Activated gamma-delta T cell treated with Interleukin-2 at 50 U/mL for 16 hours (primary cell): ENCODE measurements at places on chromosomes 13 and 19.
A peak's percentile ranks its signal among the peaks of the same experiment; 100 is the strongest.

- no peak for DNase-seq
These were observed 14.5 kb upstream of the GJA3 start for GRCh38 chr13:20175406-20175794.

GRCh38 chr13:30319130-30319529 lies 11.8 kb upstream of the KATNAL1 start:
- no peak for DNase-seq

DNA sequence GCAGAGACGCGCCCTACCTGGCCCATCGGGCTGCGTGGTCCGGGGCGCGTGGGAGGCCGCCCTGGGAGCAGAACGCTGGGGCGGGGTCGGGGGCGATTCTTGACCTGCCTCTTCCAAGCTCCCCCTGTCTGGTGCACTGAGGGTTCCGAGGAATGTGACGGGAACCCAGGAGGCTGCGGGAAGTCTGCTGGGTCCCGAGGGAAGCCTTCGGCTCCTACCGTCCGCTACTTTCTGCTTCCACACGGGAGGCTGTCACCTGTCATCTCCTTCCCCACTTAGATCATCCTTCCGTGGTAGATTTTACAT lies 781 bp upstream of the SPRYD7 start:
- no peak for DNase-seq

DNA sequence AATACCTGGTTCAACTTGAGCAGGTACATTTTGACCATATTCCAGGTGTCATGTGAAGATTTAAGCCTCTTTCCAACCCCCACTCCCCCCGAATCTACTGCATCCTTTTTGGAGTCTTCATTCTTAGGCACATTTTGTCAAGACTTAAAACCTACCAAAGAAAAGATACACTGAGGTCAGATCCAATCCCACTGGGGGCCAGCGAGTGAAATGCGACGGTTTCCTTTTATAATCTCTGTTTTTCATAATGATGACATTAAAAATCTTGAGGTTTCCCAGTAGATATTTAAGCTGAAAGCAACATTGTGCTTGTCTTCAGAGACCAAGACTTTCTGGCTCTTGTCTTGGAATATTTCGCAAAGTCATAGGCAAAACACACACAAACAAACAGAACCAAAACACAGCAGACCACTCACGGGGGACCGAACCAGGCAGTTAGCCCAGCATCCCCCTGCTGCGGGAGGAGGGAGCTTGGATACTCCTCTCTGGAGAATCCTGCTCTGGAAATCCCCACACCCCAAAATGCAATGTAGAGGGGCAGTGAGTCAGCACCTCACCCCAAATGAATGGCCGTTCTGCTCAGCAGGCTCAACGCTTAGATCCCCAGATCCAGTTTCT lies 506 bp upstream of the GAS6 start:
- no peak for DNase-seq

GRCh38 chr19:38711726-38712153 lies 32.5 kb downstream of the CAPN12 start:
- no peak for DNase-seq

DNA sequence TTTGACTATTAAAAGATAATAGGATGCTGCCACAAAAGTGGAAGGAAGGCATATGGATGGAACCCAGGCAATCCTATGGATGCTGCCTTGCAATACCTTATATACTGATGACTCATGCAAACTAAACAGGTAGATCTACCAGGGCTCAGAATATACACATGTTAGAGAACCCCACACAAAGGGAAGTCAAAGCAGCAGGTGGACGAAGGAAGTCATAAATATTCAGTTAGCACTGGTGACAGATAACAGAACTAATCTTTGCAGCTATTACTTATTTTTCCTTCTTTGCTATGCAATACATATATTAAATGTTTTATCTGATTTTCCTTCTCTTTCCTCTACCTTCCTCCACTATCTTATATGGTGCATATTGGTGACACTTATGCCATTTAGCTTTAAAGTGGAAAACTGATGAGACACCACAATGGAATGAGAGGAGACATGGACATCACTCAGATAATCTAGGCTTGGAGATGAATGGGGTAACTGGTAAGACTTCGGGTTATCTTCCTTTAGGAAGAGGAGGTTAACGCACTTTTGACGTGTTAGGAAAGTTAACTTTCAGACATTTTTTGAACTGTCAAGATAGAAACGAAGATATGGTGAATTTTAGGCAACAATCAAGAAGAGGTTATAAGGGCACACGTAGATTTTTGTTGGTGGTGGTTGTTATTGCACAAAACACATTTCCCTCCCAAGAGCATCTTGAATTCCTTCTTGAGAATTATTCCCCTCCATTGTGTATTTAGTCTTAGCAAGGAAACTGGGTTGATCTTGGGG lies 39.8 kb upstream of the MBNL2 start:
- DNase-seq, result no peak

DNA sequence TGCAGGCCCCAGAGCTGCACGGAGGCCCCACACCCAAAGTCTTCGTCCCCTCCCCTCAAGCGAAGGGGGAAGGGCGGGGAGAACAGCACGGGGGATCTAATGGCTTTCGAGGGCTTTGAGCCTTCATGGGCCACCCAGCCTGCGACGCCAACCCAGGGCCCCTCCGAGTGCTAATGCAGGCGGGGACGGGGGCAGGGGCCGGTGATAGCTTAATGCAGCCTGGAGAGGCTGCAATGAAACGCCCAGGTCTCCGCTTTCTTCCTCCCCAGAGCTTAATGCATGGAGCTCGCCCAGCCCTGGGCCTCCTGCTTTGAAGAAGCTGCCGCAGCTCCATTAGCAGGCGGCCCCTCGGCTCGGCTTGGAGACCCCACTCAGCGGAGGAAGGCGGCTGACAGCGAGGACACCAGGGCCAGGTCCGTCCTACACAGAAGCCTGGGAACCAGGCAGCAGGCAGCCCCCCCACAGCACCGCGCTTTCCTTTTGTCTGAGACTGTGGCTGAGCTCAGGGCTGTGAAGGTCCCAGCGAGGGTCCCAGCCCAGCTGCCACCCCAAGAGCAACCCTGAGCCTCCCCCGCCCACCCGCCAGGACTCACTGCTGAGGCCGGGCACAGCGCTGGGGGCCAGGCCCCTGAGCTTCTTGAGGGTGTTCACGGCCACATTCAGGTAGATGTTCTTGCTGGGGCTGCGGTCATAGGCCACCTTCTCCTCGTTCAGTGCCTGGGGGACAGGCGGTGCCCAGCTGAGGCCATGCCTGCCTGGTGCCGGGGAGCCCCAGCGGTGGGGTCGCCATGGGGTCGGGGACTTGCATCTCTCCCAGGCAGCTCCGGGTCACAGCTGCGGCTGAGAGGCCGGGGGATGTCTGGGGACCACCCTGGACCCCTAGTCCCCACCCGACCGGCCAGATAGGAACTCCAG lies 7.5 kb upstream of the ATP8B3 start:
- no peak for DNase-seq

- DNase-seq, result peak; percentile 18
These were observed 65.1 kb downstream of the KCNRG start for GRCh38 chr13:50080203-50080910.

DNA sequence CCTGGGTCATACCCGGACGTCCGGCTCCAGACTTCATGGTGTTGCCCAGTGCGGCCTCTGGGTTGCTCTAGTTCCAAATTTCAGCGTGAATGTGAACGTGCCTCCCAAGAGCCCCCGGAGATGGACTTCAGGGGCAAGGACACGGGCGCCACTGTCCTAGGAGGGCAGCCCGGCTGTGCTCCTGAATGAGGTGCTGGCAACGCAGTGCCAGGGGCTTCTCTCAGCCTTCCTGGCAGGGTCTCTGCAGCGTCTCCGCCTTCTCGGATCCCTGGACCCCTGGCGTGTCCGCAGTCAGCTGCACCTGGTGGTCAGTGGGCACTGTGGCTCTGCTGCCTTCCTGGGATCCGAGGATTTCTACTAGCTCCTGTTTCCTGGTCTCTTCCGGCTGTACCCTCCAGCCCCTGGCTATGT lies 101.7 kb upstream of the MCF2L start:
- DNase-seq, result no peak

DNA sequence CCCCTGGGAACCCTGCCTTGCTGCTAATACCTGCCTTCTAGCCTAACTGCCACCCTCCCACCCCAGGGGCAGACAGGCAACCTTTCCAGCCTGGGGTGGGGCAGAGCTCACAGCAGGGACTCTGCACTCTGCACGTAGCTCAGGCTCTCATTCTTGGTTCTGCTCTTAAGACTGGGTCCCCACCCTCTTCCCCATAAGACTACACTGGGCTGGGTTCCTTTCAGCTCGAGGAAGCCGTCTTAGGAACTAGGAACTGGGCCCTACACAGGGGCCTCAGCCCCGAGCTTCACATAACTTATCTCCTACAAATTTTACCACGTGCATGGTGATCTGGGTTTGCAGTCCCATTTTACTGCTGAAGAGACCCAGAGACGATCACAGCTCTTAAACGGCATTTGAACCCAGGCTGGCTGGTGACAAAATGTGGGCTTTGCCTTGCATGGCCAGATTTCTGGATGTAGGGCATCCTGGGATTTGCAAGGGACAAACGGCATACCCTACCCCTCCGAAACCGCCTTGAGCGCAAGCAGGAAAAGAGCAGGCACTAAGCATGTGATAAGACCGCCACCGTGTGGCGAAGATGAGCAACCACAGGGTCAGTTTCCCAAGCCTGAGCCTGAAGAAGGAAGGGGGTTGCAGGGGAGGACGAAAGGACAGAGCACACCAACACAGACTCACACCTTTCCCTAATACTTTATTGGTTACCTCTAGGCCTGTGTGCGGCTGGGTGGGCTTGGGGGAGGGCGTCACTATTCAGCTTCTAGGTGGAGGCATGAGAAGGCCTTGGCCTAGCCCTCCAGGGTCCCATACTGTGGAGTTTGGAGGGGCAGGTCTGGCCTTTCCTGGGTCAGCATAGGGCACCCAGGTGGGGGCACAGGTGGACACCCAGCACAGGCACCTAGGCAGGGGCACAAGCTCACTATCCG lies 5.1 kb downstream of the JUNB start:
- DNase-seq, result peak; percentile 74

DNA sequence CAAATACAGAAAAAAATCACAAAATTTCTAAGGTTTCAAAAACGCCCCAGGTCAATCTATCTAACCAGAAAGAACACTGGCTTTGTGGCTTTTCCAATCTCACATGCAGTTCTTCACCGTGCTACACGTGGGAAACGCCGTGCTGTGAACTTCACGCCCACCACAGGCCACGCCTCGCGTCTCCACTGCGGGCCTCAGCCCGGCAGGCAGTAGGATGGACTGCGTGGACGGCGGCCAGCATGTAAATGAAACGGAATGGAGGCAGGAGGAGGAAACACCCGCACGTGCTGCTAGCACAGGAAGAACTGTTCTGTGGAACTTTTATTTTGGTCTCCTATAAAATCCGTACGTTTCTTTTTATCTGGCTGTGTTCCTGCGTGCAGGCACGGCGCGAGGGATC lies 23.8 kb downstream of the ZNF787 start:
- no peak for DNase-seq

GRCh38 chr13:32427852-32428580 lies at the start of gene N4BP2L1:
Gene N4BP2L1, minus strand, starts transcription at chr13:32428130. Its CDS starts 48 bp downstream, at chr13:32428082.
- DNase-seq, result peak; percentile 76

GRCh38 chr13:42864952-42865767 lies 83.8 kb downstream of the FAM216B start:
- DNase-seq, result no peak

DNA sequence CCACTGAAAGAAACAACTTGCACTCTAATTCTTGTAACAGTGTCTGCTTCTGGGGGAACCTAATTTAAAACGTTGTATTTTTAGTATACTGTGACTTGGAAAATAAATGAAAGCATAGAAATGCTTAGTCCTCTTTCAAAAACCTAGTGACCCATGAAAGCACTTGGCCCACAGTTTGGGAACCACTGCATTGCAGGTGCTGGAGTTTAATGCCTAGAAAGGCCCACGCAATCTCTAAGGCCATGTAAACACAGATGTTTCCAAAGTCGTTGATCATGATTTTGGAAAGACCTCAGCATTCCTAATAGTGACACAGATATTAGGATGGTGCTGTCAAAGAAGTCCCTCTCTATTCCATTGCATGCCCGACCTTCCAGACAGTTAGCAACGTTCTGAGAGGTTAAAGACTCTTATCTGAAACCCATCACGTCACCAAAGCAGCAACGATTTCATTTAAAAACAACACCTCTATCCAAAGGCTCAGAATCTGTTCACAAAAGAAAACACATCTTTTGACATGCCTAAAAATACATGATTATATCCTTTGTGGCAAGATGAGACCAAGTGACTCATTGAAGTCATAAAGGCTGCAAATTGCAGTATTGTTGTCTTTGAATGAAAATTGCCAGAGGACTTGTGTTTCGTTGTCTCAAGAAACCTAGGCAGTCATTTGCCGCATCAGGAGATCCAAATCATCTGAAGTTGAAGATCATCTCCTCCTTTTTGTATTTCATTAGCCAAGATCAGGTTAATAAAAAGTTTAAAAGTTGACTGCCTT lies 328.0 kb upstream of the ZNF507 start:
- no peak for DNase-seq

DNA sequence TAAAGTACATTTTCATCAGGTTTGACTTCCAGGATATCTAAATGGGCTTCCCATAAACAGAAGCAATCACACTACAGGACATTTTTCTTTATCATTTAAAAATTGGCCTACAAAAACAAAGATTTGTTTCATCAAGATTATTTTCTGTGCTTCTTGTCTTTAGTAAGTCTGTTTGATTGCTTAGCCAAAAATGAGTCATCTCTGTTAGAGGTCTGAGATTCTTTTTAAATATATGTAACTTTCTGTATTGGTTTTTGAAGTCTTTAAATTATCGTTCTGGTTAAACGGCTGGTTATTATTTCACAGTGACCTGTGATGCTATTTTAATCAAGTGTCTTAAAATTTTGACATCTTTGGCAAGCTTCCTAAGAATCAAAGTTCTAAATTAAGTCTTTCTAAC lies 62.7 kb downstream of the SLITRK1 start:
- no peak for DNase-seq

DNA sequence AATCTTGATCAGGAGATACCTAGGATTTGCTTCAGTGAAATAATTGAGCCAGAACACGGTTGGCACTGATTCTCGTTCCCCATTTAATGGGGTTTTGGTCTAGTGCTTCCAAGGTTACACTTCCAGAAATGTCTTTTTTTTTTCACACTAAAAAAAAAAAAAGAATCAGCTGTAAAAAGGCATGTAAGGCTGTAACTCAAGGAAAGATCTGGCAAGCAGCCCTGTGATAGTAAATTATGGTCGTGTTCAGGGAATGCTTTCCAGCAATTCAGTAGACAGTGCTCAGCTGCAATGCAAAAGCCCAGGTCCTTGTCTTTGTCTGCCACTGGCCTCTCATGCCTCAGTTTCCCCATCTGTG lies 27.2 kb upstream of the NDUFS7 start:
- DNase-seq, result no peak

- DNase-seq, result no peak
These were observed at the start of gene SGCG for GRCh38 chr13:23180711-23181110. Gene SGCG, plus strand, starts transcription at chr13:23180979. Its CDS starts 22,716 bp downstream, at chr13:23203695.

GRCh38 chr13:31781064-31781463 lies 41.7 kb downstream of the RXFP2 start:
- no peak for DNase-seq
